ENCODE measurements at places on chromosomes 11 and 22. TPM values are rescaled to one million over a fixed set of nuclear protein-coding genes. Genes with fewer than 3 reads are reported as not detected.

Gene SMIM35
- not detected for total RNA-seq

Gene TAF6L
- 51.3 TPM for total RNA-seq

Gene CARD16
- total RNA-seq: 12.0 TPM

DNA sequence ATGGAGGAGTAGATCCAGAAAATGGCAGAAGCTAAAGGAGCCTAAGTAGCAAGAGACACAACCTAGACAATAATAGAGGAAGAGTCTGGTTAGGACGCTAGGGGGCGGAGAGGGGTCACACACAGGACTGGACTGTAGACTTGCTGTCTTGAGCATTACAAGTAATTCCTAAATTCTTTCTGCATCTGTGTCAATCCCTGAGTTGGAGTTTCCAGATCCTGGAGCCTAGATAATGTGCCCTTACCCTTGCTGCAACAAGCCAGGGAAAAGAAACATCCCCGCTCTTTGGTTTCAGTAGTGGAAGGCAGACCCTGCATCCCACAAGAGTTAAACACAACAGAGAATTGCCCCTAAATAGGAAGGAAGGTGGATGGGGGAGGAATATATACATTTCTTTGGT, 14.9 kb upstream of the CCDC73 start:
- peak; percentile 80 for DNase-seq
- H3K27me3 ChIP-seq: no peaks in the 10 kb centered on the region
- no peaks in the 10 kb centered on the region for H3K4me1 ChIP-seq
- H3K4me3 ChIP-seq: no peak overlapping the region

DNA sequence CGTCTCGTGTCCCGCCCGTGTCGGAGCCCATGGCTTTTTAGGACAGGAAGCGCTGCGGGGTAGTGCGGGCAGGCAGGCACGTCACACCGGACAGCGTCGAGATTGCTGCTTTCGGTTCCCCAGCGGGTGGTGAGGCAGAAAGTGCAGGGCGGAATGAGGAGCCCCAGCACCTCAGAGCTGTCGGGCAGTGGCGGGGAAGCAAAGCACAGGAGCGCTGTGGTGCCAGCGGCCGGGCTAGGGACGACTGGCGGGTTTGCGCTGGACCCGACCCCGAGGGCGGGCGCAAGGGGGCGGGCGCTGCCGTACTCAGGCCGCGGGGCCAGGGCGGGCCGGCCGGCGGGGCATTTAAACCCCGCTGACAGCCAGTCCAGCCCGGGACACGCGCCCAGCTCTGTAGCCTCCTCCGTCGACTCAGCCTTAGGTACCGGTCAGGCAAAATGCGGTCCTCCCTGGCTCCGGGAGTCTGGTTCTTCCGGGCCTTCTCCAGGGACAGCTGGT, at the start of gene SLC37A2:
TSS of gene SLC37A2 (plus strand) at position 375 of the 498 bp plus-strand sequence. CDS start at position 438, 63 bp downstream.
- peak within 1 kb of the TSS; percentile 77 for H3K27ac ChIP-seq
- peaks cover 12% of the 10 kb centered on the region for H3K4me1 ChIP-seq
- peak within 1 kb of the TSS; percentile 73 for H3K4me3 ChIP-seq

- H3K27ac ChIP-seq: no peak overlapping the region
- DNase-seq: peak; percentile 13
- H3K27me3 ChIP-seq: no peaks in the 10 kb centered on the region
- H3K36me3 ChIP-seq: peaks cover 12% of the 10 kb centered on the region
- no peak overlapping the region for H3K4me3 ChIP-seq
These were observed 15.4 kb upstream of the TMEM191C start for GRCh38 chr22:21451545-21452520.

Gene OR9I1
- total RNA-seq: not detected

Gene OSM
- total RNA-seq: 8.7 TPM

Gene BBOX1
- not detected for total RNA-seq

Measured in upper lobe of left lung (tissue), 6 donors.